ENCODE measurements at places on chromosomes 4 and X. TPM values are rescaled to one million over a fixed set of nuclear protein-coding genes. Genes with fewer than 3 reads are reported as not detected.

- DNase-seq, result no peak
- no peaks in the 10 kb centered on the region for H3K27me3 ChIP-seq
- no peak overlapping the region for H3K4me3 ChIP-seq
- no peak overlapping the region for H3K27ac ChIP-seq
- H3K4me1 ChIP-seq, result no peaks in the 10 kb centered on the region
- no peaks in the 10 kb centered on the region for H3K36me3 ChIP-seq
Observed at GRCh38 chr4:149353241-149353640, 462.4 kb downstream of the IQCM start.

IL15 gene
- 25.3 TPM for total RNA-seq

DTHD1 gene
- 0.27 TPM for total RNA-seq

APOO gene
- total RNA-seq, result 12.6 TPM

DNA sequence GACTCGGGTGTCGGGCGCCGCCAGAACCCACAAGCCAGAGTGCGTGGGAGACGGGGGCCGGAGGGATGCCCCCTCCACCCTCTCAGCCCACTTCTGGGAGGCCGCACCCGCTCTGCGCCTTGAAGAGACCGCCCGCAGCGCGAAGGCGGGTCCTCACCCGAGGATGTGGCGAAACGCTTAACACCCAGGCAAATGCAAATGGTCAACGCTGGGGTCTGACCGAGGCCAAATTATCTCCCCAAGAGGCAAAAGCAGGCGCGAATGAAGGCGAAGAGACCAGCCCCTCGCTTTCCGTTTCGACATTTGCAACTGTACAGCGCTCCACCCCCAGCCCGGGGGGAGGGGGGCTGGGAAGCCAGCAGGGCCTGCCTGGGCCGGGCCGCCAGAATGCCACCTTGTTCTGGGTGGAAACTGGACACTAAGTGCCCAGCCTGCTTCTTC is 137.7 kb upstream of the ZIC3 start:
- no peaks in the 10 kb centered on the region for H3K36me3 ChIP-seq
- DNase-seq, result no peak
- no peak overlapping the region for H3K4me3 ChIP-seq
- peaks cover 33% of the 10 kb centered on the region for H3K27me3 ChIP-seq

- H3K27ac ChIP-seq, result no peak overlapping the region
- no peak overlapping the region for H3K4me3 ChIP-seq
- no peak for DNase-seq
- H3K4me1 ChIP-seq, result no peaks in the 10 kb centered on the region
Observed at GRCh38 chr4:166153548-166153947, 280.5 kb downstream of the TLL1 start.

GRCh38 chrX:135295238-135295943 is 13.9 kb upstream of the ETDC start:
- no peak overlapping the region for H3K4me3 ChIP-seq
- H3K27me3 ChIP-seq, result no peaks in the 10 kb centered on the region
- no peaks in the 10 kb centered on the region for H3K36me3 ChIP-seq
- no peaks in the 10 kb centered on the region for H3K4me1 ChIP-seq
- H3K27ac ChIP-seq, result no peak overlapping the region
- DNase-seq, result peak; percentile 32

CSAG1 gene
- not detected for total RNA-seq

DNA sequence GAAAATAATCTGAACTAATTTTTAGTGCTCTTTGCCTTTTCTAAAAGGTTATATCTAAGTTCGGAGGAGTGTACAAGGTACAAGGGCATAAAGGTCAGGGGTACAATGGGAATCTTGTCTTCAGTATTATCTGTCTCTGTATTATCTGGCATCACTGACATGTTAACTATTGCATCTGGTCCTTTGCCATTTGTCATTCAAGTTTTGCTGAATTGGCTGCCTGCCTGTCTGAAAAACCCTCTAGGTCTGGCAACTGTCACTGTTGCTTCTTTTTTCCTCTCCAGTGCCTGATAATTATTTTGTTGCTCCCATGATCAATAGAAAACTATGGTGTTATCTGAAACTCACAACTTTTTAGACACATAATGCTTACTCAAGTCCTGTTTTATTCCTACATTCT is 112.5 kb upstream of the STK26 start:
- no peak overlapping the region for H3K27ac ChIP-seq
- DNase-seq, result no peak
- no peaks in the 10 kb centered on the region for H3K27me3 ChIP-seq
- H3K36me3 ChIP-seq, result no peaks in the 10 kb centered on the region
- no peak overlapping the region for H3K4me3 ChIP-seq

CRMP1 gene
- not detected for total RNA-seq

SYNPO2 gene
- 30.2 TPM for total RNA-seq

DNA sequence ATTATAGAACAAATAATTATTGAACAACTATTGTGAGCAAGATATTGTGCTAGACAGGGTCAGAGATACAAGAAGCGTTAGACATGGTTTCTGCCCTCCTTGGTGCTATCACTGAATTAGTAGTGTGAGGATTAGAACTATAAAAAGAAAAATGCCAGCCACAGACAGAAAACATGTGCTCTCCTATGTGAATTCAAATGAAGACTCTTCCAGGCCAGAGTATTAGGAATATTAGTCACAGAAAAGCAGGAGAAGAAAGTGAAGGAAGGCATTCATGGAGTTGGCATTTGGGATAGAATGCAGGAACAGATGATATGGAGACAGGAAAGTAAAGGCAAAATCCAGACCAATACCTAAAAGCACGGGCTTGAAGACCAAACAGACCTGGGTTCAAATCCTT is 179.6 kb upstream of the TENM3 start:
- no peaks in the 10 kb centered on the region for H3K4me1 ChIP-seq
- no peaks in the 10 kb centered on the region for H3K27me3 ChIP-seq
- DNase-seq, result no peak
- H3K27ac ChIP-seq, result no peak overlapping the region

ARSD gene
- total RNA-seq, result 50.6 TPM

DNA sequence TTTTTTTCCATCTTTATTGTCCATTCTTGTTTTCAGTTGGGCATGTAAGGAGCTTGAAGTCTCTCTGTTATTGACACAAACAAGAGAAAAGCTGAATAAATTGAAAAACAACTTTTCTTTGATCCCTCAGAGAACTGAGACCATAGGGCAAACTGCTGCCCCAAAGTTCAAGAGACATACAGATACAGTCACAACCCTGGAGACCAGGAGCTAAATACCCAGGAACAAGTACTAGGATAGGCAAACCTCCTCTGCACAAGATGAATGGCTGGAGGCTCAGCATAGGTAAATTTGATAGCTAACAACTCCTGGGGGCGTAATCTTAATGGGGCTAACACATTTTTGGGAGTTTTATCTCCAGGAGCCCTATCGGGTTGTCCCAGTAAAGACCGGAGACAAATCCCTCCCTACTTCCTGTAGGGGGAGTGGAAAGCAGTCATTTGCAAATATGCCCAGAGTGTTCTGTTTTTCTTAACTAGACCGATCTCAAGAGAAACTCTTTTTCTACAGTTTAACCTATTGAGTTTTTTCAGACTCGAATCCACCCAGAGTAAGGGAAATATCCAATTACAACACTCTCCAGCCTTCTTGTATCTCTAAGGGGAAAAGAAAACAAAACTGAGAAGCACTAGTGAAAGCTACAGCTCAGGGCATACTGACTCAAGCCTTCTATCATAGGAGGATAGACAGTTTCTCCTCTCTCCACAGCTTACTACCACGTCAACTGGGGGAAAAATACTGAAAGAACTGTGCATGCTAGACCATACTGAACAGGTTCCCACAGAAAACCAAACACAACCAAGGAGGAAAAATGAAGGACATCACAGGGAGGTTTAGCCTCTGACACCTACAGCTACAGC is 23.1 kb downstream of the MAGEA8 start:
- no peak overlapping the region for H3K4me3 ChIP-seq
- H3K36me3 ChIP-seq, result no peaks in the 10 kb centered on the region

DNA sequence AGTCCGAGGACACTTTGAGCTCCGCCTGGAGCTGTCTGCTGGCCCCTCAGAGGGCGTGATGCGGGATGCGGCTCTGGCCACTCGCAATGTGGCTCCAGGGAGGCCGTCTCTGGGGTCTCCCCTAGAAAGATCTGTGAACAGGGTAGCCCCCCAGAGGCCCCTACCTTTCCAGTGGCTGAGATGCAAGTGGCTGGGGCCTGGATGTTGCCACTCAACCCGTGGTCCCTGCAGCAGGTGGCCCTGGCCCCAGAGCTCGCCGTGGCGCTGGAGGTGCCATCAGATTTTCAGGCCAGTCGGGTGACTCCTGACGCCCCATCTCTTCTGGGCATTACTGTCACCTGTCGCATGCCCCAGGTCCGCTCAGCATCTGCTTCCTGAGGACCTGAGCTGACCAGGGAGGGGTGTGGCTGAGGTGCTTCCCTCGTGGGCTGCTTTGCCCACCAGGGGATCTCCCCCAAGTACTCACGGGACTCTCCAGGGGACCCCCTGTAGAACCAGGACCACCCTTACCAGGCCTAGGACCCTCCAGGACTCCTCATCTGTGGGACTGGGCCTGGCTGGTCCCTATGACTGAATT is 102.1 kb upstream of the LRPAP1 start:
- DNase-seq, result no peak
- H3K27me3 ChIP-seq, result no peaks in the 10 kb centered on the region
- no peaks in the 10 kb centered on the region for H3K36me3 ChIP-seq
- H3K4me1 ChIP-seq, result no peaks in the 10 kb centered on the region
- H3K4me3 ChIP-seq, result no peak overlapping the region

DNA sequence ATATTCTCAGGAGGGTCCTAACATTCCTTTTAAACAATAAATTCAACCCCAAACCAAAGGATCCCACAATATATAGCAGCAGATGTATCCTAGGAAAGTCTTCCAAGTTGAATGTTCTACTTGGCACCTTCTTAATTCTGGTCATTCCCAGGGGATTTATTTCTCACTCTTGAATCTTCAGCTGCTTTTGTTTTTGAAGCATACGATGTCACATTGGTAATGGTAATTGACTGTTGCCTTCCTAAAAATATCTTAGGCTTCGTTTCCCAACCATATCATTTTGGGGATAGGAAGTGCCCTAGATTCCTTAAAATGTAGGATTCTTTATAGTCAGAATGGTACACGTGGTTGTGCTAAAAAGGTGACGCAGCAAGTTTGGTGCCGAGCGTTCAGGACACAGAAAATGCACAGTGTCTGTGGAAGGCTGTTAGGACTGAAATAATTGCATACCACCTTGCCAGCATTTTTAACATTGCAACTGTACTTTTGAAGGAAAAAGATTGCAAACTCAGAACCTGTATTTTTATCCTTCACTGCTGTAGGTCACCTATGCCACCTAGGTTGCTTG is 8.1 kb downstream of the SNX25 start:
- H3K27ac ChIP-seq, result no peak overlapping the region
- H3K27me3 ChIP-seq, result no peaks in the 10 kb centered on the region
- no peaks in the 10 kb centered on the region for H3K36me3 ChIP-seq
- no peak for DNase-seq
- H3K4me3 ChIP-seq, result no peak overlapping the region

GRCh38 chr4:122584519-122584918 is 36.3 kb downstream of the IL21 start:
- H3K4me3 ChIP-seq, result no peak overlapping the region
- no peaks in the 10 kb centered on the region for H3K4me1 ChIP-seq
- H3K27me3 ChIP-seq, result no peaks in the 10 kb centered on the region
- DNase-seq, result no peak
- H3K36me3 ChIP-seq, result no peaks in the 10 kb centered on the region

DNA sequence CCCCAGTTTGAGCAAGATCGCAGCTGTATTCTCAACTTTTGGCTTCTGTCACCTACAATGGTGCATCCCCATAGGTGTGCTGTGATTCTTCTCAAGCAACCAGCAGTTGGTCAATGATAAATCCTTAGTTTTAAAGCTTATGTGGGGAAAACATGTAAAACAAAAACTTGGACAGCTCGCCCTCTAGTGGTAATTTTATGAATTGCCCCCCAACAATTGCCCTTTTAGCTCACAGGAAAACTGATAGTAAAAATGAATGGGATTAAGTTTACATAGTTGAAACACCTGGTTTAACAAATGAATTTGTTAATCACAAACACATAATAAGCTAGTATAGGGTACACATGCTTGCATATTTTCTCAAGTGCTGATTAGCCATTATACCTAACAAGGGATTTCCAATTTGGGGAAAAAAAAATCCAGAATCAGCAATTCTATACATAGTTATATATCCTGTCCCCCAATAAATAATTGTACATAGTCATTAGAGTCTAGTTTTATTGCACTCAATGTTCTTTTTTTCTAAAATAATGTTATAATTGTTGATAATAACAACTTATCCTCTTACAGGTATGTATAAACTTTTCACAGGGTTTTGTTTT is 30.1 kb downstream of the TEX13A start:
- no peaks in the 10 kb centered on the region for H3K36me3 ChIP-seq
- H3K27me3 ChIP-seq, result no peaks in the 10 kb centered on the region
- H3K27ac ChIP-seq, result no peak overlapping the region
- no peaks in the 10 kb centered on the region for H3K4me1 ChIP-seq
- no peak overlapping the region for H3K4me3 ChIP-seq
- DNase-seq, result peak; percentile 6

- no peak overlapping the region for H3K27ac ChIP-seq
- DNase-seq, result no peak
- no peaks in the 10 kb centered on the region for H3K27me3 ChIP-seq
Observed at GRCh38 chr4:101098666-101099400, 248.5 kb downstream of the PPP3CA start.

CFAP47 gene
- total RNA-seq, result 8.8 TPM

DNA sequence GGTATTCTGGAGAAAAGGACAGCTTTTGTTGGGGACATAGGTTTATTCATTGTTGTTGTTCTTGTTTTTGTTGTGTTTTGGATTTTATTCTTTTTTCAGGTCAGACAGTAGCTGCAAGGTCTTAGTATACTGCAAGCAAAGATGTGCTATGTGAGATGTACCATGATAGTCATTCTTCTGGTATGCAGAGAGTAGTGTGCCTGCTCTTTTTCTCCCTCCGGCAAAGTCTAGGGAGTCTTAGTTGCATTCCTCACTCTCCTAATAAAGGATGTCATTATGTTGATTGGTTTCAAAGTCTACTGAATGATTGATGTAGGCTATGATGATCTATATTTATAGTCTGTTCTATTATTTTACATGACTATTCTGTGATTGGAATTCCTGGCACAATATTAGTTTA is 119.9 kb upstream of the POF1B start:
- no peak for DNase-seq
- no peak overlapping the region for H3K27ac ChIP-seq
- H3K4me3 ChIP-seq, result no peak overlapping the region
- H3K4me1 ChIP-seq, result no peaks in the 10 kb centered on the region
- H3K36me3 ChIP-seq, result no peaks in the 10 kb centered on the region

Data from thyroid gland (tissue), 4 donors.